ENCODE measurements at places on chromosomes 12 and 14. TPM values are rescaled to one million over a fixed set of nuclear protein-coding genes. Genes with fewer than 3 reads are reported as not detected.

GRCh38 chr12:112447106-112447505 is 28.4 kb downstream of the PTPN11 start:
- no peak for DNase-seq

C14orf180 gene
- total RNA-seq: not detected

DNA sequence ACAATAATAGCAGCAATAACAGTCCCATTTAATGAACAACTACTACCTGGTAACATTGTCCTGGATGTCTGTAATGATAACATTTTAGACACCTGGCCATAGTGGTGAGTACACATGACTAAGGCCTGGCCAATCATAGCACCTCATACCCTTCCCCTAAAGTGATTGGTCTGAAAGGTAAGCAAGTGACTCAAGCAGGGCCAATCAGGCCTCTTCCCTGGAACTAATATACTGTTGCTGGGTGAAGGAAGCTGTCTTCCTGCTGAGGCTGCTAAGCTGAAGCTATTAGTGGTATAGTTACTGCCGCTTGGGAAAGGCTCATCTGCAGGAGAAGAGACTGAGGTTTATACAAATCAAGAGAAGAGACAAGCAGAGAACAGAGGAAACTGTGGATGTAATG is 18.7 kb upstream of the NOS1 start:
- no peak for DNase-seq

GRCh38 chr12:132243596-132244310 is 85.6 kb downstream of the GALNT9 start:
- DNase-seq: peak; percentile 42

KRT2 gene
- total RNA-seq: not detected

TAS2R14 gene
- total RNA-seq: not detected

RDH5 gene
- total RNA-seq: 2.0 TPM

PRKCH gene
- 1.6 TPM for total RNA-seq

GRCh38 chr12:31494455-31494854 is 96.5 kb downstream of the DENND5B start:
- DNase-seq: peak; percentile 75

AMDHD1 gene
- total RNA-seq: 1.1 TPM

- DNase-seq: no peak
Measured at GRCh38 chr12:116215023-116215422, 62.5 kb downstream of the MED13L start.

CLEC1B gene
- total RNA-seq: not detected

DNA sequence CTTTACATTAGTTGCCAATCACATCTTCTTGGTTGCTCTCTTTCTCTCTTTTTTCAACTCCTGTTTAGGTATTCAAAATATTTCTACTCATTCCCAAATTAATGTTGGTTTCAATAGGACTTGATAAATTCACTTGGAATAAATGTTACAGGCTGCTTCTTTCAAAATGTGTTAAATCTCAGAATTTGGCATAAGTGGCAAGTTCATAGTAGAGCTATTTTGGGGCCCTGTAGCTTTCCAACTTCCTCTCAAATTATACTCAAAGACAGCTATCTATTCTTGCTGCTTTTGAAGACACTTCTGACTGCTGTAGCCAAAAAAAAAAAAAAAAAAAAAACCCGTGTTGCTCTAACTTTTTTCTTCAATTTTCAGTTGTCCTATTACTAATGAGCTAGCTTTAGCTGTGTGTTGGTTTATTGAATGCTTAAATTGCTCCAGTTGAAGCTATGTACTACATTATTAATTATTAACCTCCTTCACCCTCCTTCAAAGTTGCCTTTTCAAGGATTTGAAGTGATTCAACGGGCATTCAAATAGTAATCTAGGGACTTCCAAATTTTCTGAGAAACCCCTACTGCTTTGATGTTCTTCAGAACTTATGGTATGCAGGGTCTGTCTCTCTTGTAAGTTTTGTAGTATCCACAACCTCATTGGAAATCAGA is 554.6 kb upstream of the FLRT2 start:
- no peak for DNase-seq

FOXA1 gene
- not detected for total RNA-seq

DNA sequence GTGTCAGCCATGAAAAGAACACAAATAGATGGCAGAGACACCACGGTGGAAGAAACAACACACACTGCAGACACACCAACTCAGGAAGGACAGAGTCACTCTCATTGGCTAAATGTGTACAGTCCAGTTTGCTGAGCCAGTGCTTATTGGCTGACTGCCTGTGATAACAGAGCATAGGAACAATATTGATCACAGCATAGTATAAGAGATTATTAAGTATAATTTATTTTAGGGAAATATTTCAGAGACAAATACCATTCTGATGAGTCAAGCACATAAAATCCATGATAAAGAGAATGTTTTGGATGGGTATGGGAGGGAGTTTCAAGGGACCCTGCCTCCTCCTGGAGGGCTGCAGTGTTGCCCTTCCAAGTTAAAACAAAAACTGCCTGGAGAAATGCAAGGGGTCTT is 50.9 kb downstream of the BTG1 start:
- DNase-seq: no peak

DNA sequence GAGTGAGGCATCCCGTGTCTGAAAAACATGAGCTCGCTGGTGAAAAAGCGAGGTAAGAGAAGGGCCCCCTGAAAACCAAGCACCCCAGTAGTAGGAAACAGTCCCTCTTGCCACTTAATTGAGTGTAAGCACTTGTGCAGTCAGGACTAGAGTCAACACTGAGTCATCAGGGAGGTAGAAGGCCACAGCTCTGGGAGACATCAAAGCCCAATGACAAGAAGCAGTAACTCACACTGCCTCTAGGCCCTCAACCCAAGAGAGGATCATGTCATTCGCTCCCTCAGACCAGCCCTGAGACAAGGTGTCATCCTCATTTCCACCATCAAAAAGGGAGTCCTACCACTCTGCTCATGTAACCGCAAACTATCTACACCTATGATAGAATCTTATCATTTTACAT is 17.8 kb downstream of the POMT2 start:
- peak; percentile 67 for DNase-seq

DNA sequence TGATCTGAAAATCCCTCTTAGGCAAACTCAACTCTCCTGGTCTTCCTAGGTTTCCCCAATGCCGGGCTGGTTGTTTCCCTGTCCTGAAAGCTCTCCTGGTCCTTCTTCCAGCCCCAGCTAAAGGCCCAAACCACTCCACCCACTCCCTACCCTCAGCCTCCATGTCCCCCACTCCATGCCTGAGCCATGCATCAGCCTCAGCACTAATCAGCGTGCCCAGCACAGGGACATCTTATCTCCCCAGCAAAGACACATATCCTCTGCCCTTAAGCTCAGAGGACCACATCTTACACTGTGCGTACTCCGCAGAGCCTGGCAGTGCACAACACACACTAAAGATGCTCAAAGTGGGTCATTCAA is 25.9 kb downstream of the ACTN1 start:
- DNase-seq: no peak

GRCh38 chr12:57203791-57204190 is 12.8 kb upstream of the NXPH4 start:
- DNase-seq: no peak

DNA sequence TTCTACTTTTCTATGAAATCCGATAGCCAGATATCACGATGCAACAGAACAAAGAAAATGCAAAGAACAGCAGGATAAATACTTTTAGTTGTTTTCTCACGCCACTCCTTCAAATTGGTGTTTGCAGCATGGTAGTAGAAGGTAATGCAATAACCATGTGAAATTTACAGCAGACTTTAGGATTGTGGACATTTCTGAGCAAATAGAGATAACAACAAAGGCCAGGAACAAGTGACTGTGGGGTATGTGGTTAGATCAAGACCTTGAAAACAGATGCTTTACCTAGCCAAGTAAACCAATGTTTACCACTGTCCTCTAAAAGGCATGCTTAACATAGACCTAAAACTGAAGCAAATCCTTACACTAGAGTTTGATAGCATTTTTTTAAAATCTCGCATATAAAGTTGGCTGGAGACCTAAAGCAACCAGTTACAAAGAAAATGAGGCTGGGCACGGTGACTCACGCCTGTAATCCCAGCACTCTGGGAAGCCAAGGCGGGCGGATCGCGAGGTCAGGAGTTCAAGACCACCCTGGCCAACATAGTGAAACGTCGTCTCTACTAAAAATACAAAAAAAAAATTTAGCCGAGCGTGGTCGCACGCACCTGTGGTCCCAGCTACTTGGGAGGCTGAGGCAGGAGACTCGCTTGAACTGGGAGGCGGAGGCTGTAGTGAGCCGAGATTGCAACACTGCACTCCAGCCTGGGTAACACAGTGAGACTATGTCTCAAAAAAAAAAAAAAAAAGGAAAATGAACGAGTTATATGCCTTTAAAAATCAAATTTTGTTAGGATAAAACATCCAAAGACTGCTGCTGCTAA is 123.2 kb upstream of the FOXN3 start:
- no peak for DNase-seq

DNA sequence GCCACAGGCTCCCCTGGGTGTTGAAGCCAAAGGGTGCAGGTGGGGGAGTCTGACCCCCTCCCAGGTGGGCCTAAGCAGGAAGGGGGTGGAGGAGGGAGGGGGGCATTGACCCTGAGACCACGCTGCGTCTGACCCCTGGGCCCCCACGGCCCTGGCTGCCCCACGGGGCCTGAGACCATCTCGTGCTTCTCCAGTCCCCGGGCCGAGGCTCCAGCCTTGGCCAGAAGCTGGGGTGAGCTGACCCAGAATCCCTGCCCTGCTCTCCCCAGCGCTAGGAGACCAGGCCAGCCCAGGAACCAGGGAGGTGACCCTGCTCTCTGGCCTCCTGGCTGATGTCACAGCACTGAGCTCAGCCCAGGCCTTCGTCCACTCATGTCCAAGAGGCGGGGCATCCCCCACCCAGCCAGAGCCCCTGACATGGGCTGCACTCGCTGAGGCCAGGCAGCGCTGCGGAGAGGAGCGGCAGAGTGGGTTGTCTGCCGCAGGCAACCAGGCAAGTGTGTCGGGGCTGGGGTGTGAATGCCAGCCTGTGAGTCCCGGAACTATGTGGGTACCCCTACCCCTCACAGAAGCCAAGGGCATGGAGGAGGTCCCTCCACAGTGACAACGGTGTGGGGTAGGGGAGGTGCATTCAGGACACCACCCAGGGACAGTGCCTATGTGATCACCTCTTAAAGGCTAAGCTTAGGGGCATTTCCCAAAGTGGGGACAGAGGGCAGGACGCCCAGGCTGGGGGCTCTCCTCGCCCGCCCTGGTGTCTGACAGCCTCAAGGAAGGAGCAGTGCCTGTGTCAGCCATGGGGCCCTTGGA is 6.3 kb downstream of the TRMT61A start:
- DNase-seq: no peak

DNA sequence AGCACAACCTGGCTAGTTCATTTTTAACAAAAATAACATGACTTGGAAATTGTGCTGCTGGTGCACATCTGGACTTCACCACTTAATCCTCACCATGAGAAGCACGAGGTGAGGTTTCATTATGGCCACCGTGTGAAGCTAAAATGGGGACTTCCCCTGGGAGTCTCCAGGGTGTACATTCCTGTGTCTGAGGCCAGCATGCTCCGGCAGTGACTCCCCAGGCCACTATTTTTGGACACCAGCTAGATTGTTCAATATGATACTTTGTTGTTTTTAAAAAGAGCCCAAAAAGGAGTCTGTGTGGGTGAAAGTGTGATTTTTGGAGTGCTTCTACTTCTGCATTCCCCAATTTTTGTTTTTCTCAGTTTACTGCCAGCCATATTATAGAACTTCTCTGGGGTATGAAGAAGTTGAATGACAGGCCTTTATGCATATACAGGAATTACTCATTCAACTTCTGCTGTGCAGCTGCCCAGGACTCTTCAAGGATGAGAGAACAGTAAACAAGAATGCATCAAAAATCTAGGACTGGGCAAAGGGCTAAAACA is 16.9 kb upstream of the AICDA start:
- peak; percentile 53 for DNase-seq

KLRD1 gene
- total RNA-seq: not detected

DNA sequence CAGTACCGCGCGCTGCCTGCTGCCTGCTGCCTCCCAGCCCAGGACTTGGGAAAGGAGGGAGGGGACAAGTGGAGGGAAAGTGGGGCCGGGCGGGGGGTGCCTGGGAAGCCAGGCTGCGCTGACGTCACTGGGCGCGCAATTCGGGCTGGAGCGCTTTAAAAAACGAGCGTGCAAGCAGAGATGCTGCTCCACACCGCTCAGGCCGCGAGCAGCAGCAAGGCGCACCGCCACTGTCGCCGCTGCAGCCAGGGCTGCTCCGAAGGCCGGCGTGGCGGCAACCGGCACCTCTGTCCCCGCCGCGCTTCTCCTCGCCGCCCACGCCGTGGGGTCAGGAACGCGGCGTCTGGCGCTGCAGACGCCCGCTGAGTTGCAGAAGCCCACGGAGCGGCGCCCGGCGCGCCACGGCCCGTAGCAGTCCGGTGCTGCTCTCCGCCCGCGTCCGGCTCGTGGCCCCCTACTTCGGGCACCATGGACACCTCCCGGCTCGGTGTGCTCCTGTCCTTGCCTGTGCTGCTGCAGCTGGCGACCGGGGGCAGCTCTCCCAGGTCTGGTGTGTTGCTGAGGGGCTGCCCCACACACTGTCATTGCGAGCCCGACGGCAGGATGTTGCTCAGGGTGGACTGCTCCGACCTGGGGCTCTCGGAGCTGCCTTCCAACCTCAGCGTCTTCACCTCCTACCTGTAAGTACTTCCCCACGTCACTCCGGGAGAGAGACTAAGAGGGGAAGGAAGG is at the start of gene LGR5:
Gene LGR5 (plus strand): TSS at position 186 of the 732 bp plus-strand sequence. CDS start 283 bp downstream, at position 469.
- peak; percentile 41 for DNase-seq

- DNase-seq: no peak
Measured at GRCh38 chr12:89664441-89664840, 44.2 kb downstream of the ATP2B1 start.

SLCO1A2 gene
- not detected for total RNA-seq

DNA sequence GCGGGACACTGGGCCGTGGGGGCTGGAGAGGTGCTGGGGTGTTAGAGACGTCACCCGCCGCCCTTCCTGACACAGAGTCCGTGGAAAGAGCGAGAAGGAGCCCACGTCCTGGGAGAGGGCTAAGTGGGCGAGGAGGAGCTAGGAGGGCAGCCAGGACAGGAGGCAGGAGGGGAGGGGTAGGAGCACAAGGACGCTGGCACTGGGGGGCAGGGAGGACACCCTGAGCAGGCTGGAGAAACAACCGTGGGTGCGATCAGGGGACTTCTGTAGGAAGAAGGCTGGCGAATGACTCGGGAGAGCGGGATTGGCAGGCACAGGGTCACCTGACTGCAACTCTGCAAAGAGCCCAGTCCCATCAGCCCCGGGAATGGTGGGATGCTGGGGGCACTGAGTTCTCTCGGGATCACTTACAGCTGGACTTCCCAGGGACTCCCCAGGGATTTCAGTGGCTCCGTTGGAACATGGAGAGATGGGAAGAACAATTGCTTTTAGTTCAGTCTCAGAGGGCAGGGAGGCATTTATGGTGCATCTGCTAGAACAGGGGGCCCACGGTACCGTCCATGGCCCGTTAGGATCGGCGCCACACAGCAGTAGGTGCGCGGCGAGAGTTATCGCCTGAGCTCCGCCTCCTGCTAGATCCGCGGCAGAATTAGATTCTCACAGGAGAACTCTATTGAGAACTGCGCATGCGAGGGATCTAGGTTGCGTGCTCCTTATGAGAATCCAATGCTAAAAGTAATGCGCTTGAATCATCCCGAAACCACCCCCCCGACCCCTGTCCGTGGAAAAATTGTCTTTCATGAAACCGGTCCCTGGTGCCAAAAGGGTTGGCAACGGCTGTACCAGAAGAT is 24.3 kb downstream of the UBR7 start:
- no peak for DNase-seq
